ENCODE measurements at places on chromosomes 16 and 17.

GRCh38 chr17:79393358-79394052 lies 217.3 kb downstream of the RBFOX3 start:
- ATAC-seq = peak; percentile 80

DNA sequence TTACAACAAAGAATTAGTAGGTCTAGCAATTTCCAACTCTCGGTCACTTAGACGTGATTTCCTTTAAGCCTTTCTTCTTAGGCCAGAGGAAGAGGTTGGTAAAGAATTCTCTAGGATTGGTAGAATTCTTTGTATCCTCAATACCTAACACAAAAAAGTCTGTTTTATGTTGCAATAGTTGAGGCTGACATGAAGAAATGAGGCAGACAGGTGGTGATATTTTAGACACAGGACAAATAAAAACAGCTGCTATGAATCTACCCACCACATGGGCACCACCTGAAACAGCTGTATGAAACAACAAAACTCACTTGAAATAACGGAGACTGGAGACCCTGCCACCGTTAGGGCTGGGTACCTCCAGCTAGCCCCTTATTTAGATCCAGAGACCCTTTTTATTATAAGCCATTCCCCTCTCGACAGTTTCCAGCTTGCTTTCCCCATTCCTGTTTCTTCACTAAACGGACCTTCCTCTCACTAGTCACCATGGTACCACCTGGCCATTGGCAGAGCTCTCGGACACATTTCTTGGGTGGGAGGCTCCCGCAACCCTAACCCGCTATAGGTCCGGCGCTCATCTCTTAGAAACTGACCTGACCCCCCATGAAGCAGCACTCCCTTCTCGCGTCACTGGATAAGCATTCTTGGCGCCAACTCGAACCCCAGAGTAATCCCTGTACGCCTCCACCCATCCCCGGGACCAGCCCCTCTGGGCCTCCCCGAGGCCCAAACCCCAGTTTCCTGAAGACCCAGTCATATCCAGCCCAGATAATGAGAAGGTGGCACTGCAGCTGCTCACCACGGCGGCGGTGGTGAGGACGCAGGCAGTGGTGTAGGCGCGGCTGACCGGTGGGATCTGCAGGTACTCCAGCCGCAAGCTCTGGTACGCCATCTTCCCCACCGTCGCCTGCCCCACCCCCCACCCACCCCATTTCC lies at the start of gene DERL2:
Gene DERL2 (minus strand): TSS at position 909 of the 936 bp plus-strand sequence. CDS start 17 bp downstream, at position 892.
- peak; percentile 5 for ATAC-seq

DNA sequence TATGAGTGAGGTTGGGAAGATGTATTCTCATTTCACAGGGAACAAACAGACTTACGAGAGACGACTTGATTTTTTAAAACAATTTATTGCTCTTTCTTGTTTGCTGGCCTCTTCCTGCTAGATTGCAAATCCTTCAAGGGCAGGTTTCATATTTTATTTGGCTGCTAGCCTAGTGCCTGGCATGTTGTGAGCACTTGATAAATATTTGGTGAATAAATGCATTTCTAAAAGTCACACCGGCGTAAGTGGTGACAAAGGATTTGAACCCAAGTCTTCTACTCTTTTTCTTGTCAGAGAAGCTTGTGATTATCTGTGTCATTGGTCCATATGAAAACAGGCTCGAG lies 1.4 kb downstream of the WWP2 start:
- ATAC-seq = no peak

- no peak for ATAC-seq
These were observed 184.4 kb upstream of the CDH11 start for GRCh38 chr16:65306300-65306699.

DNA sequence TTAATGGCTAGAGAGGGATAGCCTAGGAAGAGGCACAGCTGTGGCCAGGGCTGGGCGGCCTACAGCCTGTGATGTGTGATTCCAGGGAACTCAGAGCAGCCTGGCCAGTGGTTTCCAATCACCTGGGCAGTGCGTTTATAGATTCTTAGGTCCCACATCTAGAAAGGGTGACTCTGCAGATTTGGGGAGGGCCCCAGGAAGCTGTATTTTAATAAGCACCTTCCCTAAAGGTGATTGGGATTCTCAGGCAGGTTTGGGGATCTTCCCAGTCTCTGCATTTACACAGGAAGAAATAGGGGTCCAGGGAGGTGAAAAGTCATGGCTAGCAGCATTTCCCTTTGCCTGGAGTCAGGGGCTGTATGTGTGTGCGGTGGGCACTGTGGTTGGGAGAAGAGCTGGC lies 9.5 kb downstream of the SPNS2 start:
- no peak for ATAC-seq

DNA sequence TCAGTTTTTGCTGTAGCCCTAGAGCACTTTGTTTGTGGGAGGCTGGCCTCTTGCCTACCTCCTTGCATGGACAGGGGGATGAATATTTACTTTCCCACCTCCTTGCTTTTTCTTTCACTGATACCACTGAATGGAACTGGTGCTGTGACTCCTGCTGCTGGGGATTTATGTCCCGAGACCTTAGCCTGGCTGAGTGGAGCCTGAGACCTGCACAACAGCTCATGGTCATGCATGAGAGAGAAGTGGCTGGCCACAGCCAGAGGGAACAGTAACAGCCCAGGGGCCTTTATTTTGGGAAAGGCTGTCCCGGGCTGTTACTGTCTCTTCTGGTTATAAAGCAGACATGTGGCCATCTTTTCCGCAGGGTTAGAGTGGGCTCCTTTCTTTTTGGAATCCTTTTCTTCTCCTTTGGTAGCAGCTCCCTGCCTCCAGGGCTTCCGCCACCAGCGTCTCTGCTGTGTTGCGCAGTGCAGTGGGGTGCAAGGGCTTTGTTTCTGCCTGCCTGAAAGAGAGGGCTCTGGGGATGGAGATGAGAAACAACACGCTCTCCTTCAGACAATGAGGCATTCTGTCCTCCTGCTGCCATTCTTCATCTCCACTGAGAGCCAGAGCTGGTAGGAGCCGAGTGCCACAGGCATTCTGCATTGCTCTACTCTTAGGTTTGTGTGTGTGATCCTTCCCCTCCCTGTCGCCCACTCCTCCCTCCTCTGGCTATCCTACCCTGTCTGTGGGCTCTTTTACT lies 14.5 kb downstream of the SNX11 start:
- peak; percentile 74 for ATAC-seq

DNA sequence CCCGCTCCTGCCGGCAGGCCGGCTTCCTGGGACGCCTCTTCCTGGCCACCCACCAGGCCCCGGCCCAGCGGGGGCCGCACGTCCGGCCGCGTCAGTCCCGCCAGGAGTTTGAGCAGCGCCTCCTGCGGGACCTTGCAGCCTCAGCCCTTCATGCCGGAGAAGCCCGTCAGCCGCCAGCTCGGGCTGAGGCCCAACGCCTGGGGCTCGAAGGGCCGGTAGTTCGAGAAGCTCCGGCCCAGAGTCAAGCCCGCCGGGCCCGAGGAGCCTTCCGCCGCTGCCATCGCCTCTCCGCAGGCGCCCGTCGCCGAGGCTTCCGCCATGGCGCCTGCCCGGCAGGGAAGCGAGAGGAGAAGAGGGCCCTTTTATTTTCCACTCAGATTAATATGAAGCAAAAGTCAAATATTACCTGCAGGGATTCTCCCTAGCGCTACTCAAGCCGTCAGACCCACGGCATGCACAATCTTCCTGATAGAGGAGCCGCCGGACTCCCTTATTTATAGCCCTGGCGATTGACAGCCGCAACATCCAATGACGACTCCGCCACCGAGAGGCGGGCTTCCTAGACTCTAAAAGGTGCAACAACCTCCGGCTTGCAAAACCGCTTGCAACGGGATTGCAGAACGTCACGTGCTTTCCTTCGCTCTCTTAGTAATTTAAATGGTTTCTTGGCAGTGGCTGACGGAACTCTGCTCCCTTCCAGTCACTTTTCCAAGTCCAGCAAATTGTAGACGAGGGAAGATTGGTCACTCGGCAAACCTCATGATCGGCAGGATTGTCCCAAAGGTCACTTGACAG lies at the start of gene SEPHS2:
Gene SEPHS2 (minus strand): TSS at position 467 of the 795 bp plus-strand sequence. CDS start 147 bp downstream, at position 320.
- ATAC-seq = peak; percentile 96
